ENCODE measurements at places on chromosomes 1 and 21.

GRCh38 chr21:38859852-38860251, 54.1 kb downstream of the ETS2 start:
- no peak overlapping the region for H3K27ac ChIP-seq
- H3K27me3 ChIP-seq, result no peaks in the 10 kb centered on the region
- DNase-seq, result no peak
- no peaks in the 10 kb centered on the region for H3K36me3 ChIP-seq

DNA sequence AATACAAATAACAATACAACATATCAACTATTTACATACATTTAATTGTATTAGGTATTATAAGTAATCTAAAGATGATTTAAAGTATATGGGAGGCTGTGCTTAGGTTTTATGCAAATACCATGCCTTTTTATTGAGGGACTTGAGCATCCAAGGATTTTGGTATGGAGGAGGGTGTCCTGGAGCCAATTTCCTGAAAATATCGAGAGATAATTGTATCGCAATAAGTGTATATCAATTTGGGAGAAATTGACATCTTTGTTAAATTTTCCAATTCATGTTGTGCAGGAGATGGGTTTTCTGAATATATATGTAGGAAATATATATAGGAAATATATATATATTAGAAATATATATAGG, 63.5 kb downstream of the ATP1A1 start:
- no peak overlapping the region for H3K4me3 ChIP-seq
- no peaks in the 10 kb centered on the region for H3K36me3 ChIP-seq
- H3K4me1 ChIP-seq, result peaks cover 11% of the 10 kb centered on the region

- no peaks in the 10 kb centered on the region for H3K4me1 ChIP-seq
- H3K4me3 ChIP-seq, result no peak overlapping the region
- H3K27me3 ChIP-seq, result peaks cover 3% of the 10 kb centered on the region
Observed at GRCh38 chr1:44371206-44371605, 16.1 kb upstream of the ERI3 start.

DNA sequence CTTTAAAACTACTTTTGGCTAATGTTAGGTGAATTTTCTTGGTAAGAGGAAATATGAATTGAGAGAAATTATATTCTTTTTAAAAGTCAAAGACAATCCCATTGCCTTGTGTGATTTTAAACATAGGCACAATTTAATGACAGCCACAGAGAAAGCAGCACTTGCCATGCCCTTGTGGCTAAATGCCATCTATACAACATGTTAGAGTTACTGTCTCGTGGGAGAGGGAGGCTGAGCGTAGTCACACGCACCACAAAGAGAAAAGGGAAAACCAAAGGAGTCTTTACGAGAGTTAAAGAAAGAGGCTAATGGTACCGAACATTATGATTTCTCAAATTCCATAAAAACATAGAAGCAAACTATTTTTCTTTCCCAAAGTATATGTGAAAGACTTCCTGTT, 537.9 kb downstream of the PTPRC start:
- no peaks in the 10 kb centered on the region for H3K4me1 ChIP-seq
- H3K36me3 ChIP-seq, result no peaks in the 10 kb centered on the region
- no peak for DNase-seq

DNA sequence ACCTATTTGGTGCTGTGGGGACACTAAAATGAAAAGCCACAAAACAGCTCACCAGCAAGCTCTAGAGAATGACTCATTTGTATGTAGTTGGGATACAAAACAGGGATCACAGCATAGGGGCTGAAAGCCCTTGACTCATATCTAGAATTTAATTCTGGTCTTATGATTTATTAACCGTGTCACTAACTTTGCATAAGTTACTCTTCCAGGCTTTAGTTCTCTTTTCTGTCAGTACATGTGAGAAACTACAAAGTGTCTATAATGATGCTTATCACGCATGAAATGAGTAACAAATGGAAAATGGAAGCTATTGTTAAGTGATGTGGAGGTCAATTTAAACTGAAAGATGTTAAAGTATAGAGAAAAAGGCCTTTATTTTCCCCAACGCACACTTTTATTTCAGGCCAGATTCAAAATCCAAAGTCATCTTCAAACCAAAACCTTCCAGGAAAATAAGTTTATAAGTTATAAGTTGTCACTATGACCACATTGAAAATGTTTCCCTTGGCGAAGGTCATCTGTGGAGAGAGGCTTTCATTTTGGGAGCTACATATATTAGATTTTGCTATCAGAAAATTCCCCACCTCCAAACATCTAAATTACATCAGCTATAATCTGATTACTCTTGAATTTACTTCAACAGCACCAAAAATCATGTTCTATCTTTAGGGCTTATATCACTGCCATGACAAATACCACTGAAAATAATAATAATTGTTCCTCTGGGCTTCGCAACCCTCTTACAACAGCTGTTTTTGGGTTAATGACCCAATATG, 430.5 kb downstream of the MRPL39 start:
- no peaks in the 10 kb centered on the region for H3K4me1 ChIP-seq
- H3K27ac ChIP-seq, result no peak overlapping the region
- no peaks in the 10 kb centered on the region for H3K27me3 ChIP-seq
- no peak overlapping the region for H3K4me3 ChIP-seq
- DNase-seq, result no peak
- H3K36me3 ChIP-seq, result no peaks in the 10 kb centered on the region

GRCh38 chr1:53142226-53142853, at the start of gene SLC1A7:
TSS of gene SLC1A7 (minus strand) at chr1:53142638. CDS start at chr1:53142449, 189 bp downstream.
- no peak for DNase-seq
- H3K36me3 ChIP-seq, result no peaks in the 10 kb centered on the region
- H3K27me3 ChIP-seq, result no peaks in the 10 kb centered on the region
- peaks cover 21% of the 10 kb centered on the region for H3K4me1 ChIP-seq

DNA sequence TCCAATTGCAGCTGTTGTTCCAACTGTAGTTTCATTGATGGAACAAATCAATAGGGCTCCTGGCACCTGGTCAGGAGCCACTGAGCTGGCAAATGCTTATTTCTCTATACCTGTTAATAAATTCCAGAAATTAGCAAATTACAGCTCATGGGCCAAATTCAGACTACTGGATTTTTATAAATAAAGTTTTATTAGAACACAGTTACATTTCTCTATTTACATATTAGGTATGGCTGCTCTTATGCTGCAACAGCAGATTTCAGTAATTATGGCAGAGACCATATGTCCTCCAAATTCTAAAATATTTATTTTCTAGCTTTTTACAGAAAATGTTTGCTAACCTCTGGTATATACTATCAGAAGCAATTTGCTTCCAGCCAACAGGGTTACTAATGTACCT, 47.8 kb downstream of the DUSP10 start:
- H3K36me3 ChIP-seq, result no peaks in the 10 kb centered on the region
- no peak overlapping the region for H3K4me3 ChIP-seq
- H3K27me3 ChIP-seq, result no peaks in the 10 kb centered on the region

GRCh38 chr1:33876970-33877650, 13.2 kb downstream of the HMGB4 start:
- H3K36me3 ChIP-seq, result no peaks in the 10 kb centered on the region
- H3K4me1 ChIP-seq, result no peaks in the 10 kb centered on the region

GRCh38 chr1:161096530-161096929, 1.6 kb upstream of the KLHDC9 start:
- no peak for DNase-seq
- peaks cover 8% of the 10 kb centered on the region for H3K4me1 ChIP-seq
- no peaks in the 10 kb centered on the region for H3K27me3 ChIP-seq

DNA sequence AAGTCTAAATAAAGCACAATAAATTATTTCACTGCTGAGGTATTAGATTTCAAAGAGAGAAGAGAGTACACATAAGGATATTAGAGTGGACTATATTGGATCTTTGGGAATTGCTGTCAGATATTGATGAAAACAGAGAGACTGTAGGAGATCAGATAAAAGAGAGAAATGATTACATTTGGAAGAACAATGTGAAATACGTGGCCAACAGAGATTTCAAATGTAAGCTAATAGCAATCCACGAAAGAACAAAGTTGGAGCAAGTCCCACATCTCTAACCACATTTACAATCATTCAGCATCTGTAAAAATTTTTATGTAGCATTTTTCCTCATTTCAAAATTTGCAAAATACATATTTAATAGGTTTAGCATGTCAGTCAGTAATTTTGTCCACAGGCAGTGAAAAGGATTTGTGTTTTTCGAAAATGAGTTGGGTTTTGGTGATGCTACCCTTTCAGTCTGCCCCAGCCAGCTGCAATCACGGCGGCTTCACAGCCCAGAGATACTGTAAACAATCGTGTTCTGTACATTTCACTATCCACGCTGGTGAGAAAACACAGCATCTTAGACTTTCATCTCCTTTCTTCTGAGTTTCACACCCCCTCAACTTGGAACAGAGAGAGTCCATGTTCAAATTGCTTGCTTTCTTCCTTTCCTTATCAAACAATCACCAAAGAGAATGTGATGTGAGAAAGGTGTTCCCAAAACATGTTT, 209.1 kb upstream of the LYPLAL1 start:
- no peaks in the 10 kb centered on the region for H3K36me3 ChIP-seq
- no peaks in the 10 kb centered on the region for H3K4me1 ChIP-seq
- peak overlapping the region; percentile 42 for H3K27ac ChIP-seq
- H3K4me3 ChIP-seq, result no peak overlapping the region
- no peak for DNase-seq
- H3K27me3 ChIP-seq, result no peaks in the 10 kb centered on the region

GRCh38 chr1:92259350-92259749, 39.4 kb downstream of the GLMN start:
- no peak overlapping the region for H3K27ac ChIP-seq
- H3K4me3 ChIP-seq, result no peak overlapping the region
- H3K27me3 ChIP-seq, result no peaks in the 10 kb centered on the region
- no peaks in the 10 kb centered on the region for H3K4me1 ChIP-seq

DNA sequence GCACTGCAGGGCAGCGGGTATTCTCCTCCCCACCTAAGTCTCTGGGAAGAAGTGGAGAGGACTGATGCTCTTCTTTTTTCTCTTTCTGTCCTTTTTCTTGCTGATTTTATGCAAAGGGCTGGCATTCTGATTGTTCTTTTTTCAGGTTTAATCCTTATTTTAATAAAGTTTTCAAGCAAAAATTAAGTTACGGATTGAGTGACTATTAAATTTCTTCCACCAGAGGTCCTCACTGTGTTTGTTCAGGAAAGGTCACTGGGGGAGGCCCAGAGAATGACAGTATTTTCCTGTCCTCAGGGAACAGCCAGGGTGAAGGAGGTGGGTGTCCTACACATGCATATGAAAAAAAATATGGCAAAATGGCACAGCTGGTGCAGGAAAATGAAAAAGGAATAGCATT, 4.4 kb upstream of the ELF3 start:
- no peak for DNase-seq
- no peaks in the 10 kb centered on the region for H3K36me3 ChIP-seq
- H3K4me3 ChIP-seq, result no peak overlapping the region
- peaks cover 38% of the 10 kb centered on the region for H3K4me1 ChIP-seq

- DNase-seq, result peak; percentile 85
- H3K4me3 ChIP-seq, result no peak overlapping the region
- H3K27me3 ChIP-seq, result no peaks in the 10 kb centered on the region
- no peak overlapping the region for H3K27ac ChIP-seq
- no peaks in the 10 kb centered on the region for H3K36me3 ChIP-seq
Observed at GRCh38 chr1:175887981-175888428, 144.6 kb upstream of the TNR start.

- peaks cover 26% of the 10 kb centered on the region for H3K4me1 ChIP-seq
- H3K36me3 ChIP-seq, result no peaks in the 10 kb centered on the region
- peak overlapping the region; percentile 83 for H3K27ac ChIP-seq
- peak; percentile 82 for DNase-seq
- no peak overlapping the region for H3K4me3 ChIP-seq
Observed at GRCh38 chr1:94579876-94580294, 38.3 kb upstream of the F3 start.

GRCh38 chr1:58982259-58982998, 198.6 kb upstream of the JUN start:
- H3K36me3 ChIP-seq, result no peaks in the 10 kb centered on the region
- H3K4me3 ChIP-seq, result no peak overlapping the region
- no peaks in the 10 kb centered on the region for H3K27me3 ChIP-seq
- H3K27ac ChIP-seq, result peak overlapping the region; percentile 39
- DNase-seq, result peak; percentile 28

GRCh38 chr21:33189824-33190223, 39.9 kb upstream of the IFNAR2 start:
- no peaks in the 10 kb centered on the region for H3K4me1 ChIP-seq
- H3K36me3 ChIP-seq, result no peaks in the 10 kb centered on the region
- H3K4me3 ChIP-seq, result no peak overlapping the region
- DNase-seq, result no peak

GRCh38 chr1:244319283-244320132, 132.2 kb downstream of the ADSS2 start:
- no peak overlapping the region for H3K4me3 ChIP-seq
- no peaks in the 10 kb centered on the region for H3K27me3 ChIP-seq
- DNase-seq, result no peak

DNA sequence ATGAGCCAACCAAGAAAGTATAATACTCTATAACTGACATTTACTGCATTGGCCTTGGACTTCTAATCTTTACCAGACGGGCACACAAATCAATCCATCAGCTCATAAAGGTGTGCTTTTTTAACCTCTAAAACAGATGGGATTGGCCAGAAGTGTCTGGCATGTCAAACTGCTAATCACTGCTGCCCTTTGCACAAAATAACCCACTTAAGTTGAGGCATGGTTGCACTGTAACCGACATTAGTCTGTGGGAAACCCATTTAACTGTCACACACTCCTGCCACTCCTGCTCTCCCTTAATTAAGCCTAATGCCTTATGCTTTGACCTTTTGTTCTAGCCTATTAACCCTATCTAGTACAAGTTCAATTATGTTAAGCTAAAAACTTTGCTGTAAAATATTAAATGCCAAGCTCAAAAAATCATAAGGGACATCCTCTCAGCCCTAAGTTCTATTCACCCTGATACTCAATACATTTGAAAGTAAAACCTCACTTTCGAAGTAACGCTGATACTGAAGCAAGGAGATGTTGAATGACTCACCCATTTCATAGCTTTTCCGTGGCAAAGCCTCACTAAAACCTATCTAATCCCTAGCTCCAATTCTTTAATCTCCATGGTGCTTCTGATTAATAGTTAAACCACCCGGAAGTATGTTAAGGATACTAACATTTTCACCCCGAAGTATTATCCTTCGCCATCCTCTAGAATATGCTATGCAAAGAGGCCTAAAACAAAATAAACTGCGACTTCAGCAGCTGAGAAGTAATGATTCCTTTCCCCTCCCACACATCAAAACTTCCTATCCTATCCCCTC, 12.9 kb downstream of the NRIP1 start:
- no peak overlapping the region for H3K4me3 ChIP-seq
- H3K36me3 ChIP-seq, result no peaks in the 10 kb centered on the region
- no peaks in the 10 kb centered on the region for H3K27me3 ChIP-seq
- peaks cover 36% of the 10 kb centered on the region for H3K4me1 ChIP-seq
- H3K27ac ChIP-seq, result peak overlapping the region; percentile 72
